ENCODE measurements at places on chromosomes 5 and 9.

- 0 out of 2 replicates have a peak, but pooled peaks cover 11% of the 10 kb centered on the region for H3K4me1 ChIP-seq
- H3K27me3 ChIP-seq: no peaks in the 10 kb centered on the region
- DNase-seq: no peak
- H3K4me3 ChIP-seq: no peak overlapping the region
- no peaks in the 10 kb centered on the region for H3K36me3 ChIP-seq
- H3K27ac ChIP-seq: no peak overlapping the region
Observed at GRCh38 chr9:132784286-132784830, 93.7 kb downstream of the AK8 start.

DNA sequence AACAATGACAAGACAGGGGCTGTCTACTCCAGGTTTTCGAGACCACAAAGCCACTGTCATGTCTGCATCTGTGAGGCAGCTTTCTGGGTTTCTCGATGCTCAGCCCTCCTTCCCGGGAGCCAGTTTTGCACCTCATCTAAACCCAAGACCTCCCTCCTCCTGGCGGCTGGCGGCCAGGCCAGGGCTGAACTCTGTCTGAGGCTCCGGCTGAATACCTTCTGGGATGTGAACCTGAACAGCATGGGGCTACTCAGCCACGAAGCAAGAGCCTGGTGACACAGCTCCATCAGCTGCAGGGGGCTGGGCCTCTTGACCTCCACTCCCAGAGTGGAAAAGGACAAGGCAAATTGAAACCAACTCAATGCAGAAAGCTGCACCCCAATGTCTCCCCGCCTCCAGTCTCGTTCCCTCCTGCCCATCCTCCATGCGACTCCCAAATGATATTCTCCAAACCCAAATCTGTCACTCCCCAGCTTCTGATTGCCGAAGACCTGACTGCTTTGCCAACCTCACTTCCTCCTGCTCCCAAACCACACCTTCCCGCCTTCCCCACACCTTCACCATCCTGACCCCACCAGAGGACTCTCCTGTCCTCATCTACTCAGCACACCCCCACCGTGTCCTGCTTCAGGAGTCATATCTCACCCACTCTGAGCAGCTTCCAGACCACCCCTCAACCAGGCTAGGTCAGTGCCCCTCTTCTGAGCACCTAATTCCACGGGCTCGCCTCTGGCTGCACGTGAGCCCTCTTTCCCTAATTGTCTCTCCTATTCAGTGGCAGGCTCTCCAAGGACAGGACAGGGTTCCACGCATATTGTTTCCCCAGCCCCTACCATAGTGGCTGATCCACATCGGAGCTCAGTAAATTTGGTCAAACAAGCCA lies 4.5 kb downstream of the ANKS6 start:
- H3K27ac ChIP-seq: no peak overlapping the region
- DNase-seq: no peak
- H3K4me3 ChIP-seq: no peak overlapping the region
- peaks cover 11% of the 10 kb centered on the region for H3K4me1 ChIP-seq
- no peaks in the 10 kb centered on the region for H3K27me3 ChIP-seq

- H3K36me3 ChIP-seq: no peaks in the 10 kb centered on the region
- H3K27ac ChIP-seq: no peak overlapping the region
- DNase-seq: no peak
- no peaks in the 10 kb centered on the region for H3K27me3 ChIP-seq
Observed at GRCh38 chr5:140111011-140111858, 2.7 kb upstream of the PURA start.

- H3K27me3 ChIP-seq: 0 out of 3 replicates have a peak, but pooled peaks cover 7% of the 10 kb centered on the region
- no peak for DNase-seq
- no peak overlapping the region for H3K27ac ChIP-seq
- H3K4me3 ChIP-seq: no peak overlapping the region
- H3K4me1 ChIP-seq: no peaks in the 10 kb centered on the region
Observed at GRCh38 chr9:89457376-89457855, 40.5 kb downstream of the SEMA4D start.

GRCh38 chr9:78549711-78550110 lies 252.8 kb downstream of the PSAT1 start:
- no peaks in the 10 kb centered on the region for H3K36me3 ChIP-seq
- no peak overlapping the region for H3K4me3 ChIP-seq
- DNase-seq: no peak
- H3K27ac ChIP-seq: no peak overlapping the region

- no peaks in the 10 kb centered on the region for H3K27me3 ChIP-seq
- no peak overlapping the region for H3K4me3 ChIP-seq
- no peak overlapping the region for H3K27ac ChIP-seq
- H3K36me3 ChIP-seq: no peaks in the 10 kb centered on the region
- no peaks in the 10 kb centered on the region for H3K4me1 ChIP-seq
Observed at GRCh38 chr9:21155501-21155900, 11.0 kb downstream of the IFNA21 start.

DNA sequence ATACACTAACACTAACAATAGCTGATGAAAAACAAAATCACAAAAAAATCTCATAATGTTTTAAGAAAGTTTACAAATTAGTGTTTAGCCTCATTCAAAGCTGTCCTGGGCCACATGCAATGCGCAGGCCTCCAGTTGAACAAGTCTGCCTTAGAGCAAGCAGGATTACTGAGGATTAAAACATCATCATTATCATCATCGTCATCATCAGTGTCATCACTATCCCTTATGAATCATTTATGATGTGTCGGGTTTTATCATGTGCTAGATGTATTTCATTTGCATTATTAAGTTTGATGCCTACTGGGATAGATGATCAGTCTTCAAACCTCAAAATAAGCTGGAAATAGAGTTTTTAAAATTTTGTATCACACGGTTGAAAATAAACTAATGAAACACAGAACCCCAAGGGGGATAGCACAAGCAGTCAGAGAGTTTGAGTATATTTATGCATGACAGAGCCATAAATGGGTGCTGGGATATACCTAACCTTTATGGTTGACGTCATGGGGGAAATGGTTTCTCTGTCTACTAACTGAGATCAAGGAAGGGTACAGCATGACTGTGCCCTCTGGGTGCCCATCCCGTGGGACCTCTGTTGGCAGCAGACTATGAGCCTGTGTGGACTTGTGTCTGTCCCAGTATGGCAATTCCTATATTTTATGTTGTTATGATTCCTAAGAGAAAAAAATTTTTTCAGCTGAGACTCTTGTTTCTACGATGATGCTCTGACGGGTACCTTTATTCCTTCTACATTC lies 150.3 kb upstream of the ADRA1B start:
- H3K4me3 ChIP-seq: no peak overlapping the region
- DNase-seq: no peak
- no peak overlapping the region for H3K27ac ChIP-seq
- H3K36me3 ChIP-seq: no peaks in the 10 kb centered on the region
- no peaks in the 10 kb centered on the region for H3K4me1 ChIP-seq
- H3K27me3 ChIP-seq: peaks cover 2% of the 10 kb centered on the region

- H3K4me3 ChIP-seq: no peak overlapping the region
- no peak overlapping the region for H3K27ac ChIP-seq
- DNase-seq: no peak
- H3K4me1 ChIP-seq: peaks cover 10% of the 10 kb centered on the region
- no peaks in the 10 kb centered on the region for H3K36me3 ChIP-seq
Observed at GRCh38 chr5:123805300-123805699, 293.3 kb downstream of the CSNK1G3 start.

DNA sequence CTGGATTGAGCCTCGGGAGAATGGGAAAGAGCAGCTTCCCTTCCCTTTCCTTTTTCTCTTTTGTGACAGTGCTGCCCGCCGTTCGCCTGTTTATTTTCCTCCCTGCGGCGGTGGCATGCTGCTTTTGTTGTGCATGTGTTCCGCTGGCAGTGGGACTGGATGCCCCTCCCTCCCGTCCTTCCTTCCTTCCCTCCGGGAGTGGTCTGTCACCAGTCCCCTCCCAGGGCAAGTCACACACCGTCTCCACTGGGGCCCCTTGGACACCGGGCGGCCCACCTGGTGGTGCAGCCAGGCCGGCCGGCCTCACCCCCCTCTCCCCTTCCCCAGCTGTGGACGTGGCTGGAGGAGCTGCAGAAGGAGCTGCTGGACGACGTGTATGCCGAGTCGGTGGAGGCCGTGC lies 214.7 kb downstream of the TRIO start:
- H3K27ac ChIP-seq: no peak overlapping the region
- DNase-seq: no peak
- H3K27me3 ChIP-seq: no peaks in the 10 kb centered on the region
- H3K4me3 ChIP-seq: no peak overlapping the region

DNA sequence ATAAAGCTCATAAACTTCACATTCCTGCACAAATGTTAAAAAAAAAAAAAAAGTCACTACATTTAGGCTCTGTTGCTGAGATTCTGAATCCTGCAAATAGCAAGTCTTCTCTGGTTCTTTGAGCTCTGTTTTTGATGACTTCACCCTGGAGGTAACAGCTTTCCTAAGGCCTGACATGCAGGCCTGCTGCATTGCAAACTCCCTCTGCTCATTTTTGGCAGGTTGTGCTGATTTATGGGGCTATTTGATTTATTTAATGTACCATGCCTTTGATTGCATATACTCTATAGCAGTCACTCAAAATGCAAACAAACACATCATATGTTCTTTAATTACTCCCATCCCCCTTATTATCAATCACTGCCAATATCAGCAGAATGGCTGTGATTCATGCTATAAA lies 416.1 kb upstream of the IZUMO3 start:
- no peak overlapping the region for H3K27ac ChIP-seq
- no peak for DNase-seq
- no peaks in the 10 kb centered on the region for H3K36me3 ChIP-seq
- no peak overlapping the region for H3K4me3 ChIP-seq

DNA sequence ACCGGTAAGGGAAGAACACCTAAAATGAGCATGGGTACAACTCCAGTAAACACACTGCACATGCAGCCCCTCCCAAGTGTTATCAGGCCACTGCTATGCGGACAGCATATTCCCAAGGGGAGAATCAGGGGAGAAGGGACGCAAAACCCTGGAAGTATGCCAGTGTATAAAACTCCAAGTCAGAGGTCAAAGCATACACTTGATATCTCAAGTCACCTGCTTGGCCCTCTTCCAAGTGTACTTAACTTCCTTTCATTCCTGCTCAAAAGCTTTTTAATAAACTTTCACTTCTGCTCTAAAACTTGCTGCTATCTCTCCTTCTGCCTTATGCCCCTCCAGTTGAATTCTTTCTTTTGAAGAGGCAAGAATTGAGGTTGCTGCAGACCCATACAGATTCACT lies 408.1 kb downstream of the HTR1A start:
- no peak overlapping the region for H3K27ac ChIP-seq
- H3K4me1 ChIP-seq: no peaks in the 10 kb centered on the region
- no peaks in the 10 kb centered on the region for H3K27me3 ChIP-seq
- H3K36me3 ChIP-seq: no peaks in the 10 kb centered on the region
- no peak for DNase-seq
- no peak overlapping the region for H3K4me3 ChIP-seq

GRCh38 chr9:113616116-113616515 lies 152.6 kb downstream of the RGS3 start:
- DNase-seq: no peak
- H3K27ac ChIP-seq: no peak overlapping the region
- H3K4me1 ChIP-seq: peaks cover 82% of the 10 kb centered on the region
- no peaks in the 10 kb centered on the region for H3K27me3 ChIP-seq
- H3K36me3 ChIP-seq: no peaks in the 10 kb centered on the region

DNA sequence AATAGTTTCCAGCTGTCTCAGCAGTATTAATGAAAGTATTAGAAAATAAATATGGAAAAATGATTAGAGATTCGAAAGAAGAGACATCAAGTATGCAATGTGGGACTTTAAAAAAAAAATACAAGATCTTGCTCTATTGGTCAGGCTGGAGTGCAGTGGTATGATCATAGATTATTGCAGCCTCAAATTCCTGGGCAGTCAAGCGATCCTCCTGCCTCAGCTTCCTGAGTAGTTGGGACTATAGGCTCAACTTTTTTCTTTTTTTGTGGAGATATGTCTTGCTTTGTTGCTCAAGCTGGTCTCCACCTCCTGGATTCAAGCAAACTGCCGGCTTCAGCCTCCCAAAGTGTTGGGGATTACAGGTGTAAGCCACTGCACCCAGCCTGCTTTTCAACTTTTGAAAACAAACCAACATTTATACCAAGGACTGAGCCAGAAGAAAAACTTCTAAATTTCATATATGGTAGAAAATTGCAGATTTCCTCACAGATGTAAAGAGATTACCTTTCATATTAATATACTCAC lies 323.1 kb downstream of the ADGRV1 start:
- no peaks in the 10 kb centered on the region for H3K27me3 ChIP-seq
- no peak overlapping the region for H3K27ac ChIP-seq
- H3K36me3 ChIP-seq: no peaks in the 10 kb centered on the region
- no peak for DNase-seq
- H3K4me3 ChIP-seq: no peak overlapping the region
- H3K4me1 ChIP-seq: peaks cover 15% of the 10 kb centered on the region

DNA sequence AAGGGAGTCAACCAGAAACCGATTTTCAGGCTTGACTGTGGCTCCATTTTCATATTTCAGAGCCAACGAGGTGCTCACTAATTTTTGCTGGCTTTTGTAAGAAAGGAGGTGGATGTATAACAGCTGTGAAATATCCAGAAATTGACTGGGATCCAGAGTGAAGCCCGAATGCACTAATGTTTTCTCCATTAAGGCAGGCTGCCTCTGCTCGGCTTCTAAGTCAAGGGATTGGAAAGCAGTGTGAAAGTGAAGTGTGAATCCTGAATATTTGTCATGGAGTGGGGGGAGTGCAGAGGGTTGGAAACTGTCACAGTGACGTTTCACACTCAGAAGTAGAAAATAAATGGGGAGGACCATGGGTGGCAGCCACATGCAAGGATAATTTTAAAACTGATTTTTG lies 237.4 kb downstream of the GOLPH3 start:
- no peaks in the 10 kb centered on the region for H3K36me3 ChIP-seq
- H3K27me3 ChIP-seq: peaks cover 4% of the 10 kb centered on the region
- H3K4me1 ChIP-seq: no peaks in the 10 kb centered on the region
- H3K27ac ChIP-seq: no peak overlapping the region
- no peak for DNase-seq

DNA sequence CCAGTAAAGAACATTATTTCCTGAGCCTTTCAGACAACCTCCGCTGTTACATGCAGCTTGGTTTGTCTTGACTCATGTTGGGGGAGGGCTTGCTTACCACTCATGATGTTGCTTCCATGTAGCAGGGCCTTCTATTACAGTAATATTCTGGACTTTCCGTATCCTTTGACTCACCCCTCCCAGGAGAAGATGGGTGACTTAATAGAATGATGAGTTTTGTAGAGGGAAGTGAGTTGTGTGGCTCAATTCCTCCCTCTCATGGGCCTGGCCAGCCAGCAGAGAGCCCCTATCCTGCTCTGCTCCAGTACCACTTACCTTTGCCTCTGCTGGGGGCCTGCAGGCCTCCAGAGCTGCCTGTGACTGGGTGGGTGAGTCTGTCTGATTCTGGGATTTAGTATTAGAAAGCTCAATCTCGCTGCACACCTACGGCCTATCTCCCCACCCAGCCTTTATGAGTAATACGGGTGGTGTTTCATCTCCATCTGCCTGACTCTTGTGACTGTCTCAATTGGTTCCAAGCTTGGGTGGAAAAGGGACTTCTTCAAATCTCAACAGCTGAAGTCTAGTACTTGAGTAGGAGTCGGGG lies 52.6 kb upstream of the KLF9 start:
- DNase-seq: no peak
- peaks cover 33% of the 10 kb centered on the region for H3K4me1 ChIP-seq
- H3K27me3 ChIP-seq: 0 out of 3 replicates have a peak, but pooled peaks cover 3% of the 10 kb centered on the region
- H3K27ac ChIP-seq: no peak overlapping the region
- no peaks in the 10 kb centered on the region for H3K36me3 ChIP-seq
- no peak overlapping the region for H3K4me3 ChIP-seq

GRCh38 chr5:118506217-118506852 lies 482.0 kb downstream of the DTWD2 start:
- no peak overlapping the region for H3K4me3 ChIP-seq
- no peaks in the 10 kb centered on the region for H3K27me3 ChIP-seq
- no peak overlapping the region for H3K27ac ChIP-seq
- H3K36me3 ChIP-seq: no peaks in the 10 kb centered on the region
- no peaks in the 10 kb centered on the region for H3K4me1 ChIP-seq

All from HepG2 (cell line).